ENCODE measurements at places on chromosomes 13 and 19.

GRCh38 chr19:2167896-2168618, 4.3 kb downstream of the DOT1L start:
- DNase-seq, result peak; percentile 83

- no peak for DNase-seq
These were observed 27.2 kb downstream of the ATP4B start for GRCh38 chr13:113630804-113631203.

- no peak for DNase-seq
These were observed 65.1 kb upstream of the UBAC2 start for GRCh38 chr13:99135591-99135990.

DNA sequence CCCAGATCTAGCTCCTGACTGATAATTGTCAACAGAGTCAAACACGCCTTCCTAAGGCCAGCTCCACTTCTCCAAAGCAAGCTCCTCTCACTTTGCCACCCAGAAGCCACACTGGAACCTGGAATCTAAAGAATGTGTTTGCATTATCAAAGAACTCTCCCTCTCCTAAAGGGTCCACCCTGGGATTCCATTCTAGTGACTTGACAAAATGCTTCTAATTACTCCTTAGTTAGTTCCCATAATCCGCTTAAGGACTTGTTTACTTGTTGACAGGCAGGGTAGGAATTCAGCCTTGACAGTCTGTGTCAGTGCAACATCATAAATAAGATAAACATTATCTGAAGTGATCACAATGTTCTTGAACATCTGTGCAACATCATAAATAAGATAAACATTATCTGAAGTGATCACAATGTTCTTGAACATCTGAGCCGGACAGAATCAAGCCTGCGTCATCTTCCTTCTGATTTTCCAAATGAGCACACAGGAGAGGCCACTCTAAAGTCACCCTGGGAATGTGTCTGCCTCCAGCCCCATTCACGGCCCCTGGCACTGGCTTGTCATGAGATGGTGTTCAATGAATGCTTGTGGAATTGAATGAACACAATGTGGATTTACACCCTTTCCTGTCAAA, 512.1 kb downstream of the IRS2 start:
- no peak for DNase-seq

- no peak for DNase-seq
These were observed 11.4 kb downstream of the EPHX3 start for GRCh38 chr19:15220833-15221232.

Measured in right cardiac atrium (tissue), 5 donors.